ENCODE measurements at places on chromosomes 16 and 17.

DNA sequence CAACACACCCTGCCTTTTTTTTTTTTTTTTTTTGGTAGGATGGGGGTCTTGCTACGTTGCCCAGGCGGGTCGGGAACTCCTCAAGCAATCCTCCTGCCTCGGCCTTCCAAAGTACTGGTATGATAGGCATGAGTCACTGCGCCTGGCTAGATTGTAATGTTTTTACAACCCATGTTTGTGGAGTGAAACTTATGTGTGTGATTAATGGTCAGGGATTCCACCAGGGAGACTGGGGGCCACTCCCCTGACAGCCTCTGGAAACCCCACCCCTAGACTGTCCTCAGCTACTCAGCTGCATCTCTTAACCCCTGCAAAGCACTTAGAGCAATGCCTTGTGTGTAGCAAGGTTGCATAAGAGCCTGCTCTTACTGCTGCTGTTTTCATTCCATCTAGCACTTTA is 220.5 kb downstream of the PARN start:
- H3K27me3 ChIP-seq: no peaks in the 10 kb centered on the region
- no peak for DNase-seq
- H3K4me3 ChIP-seq: no peak overlapping the region
- H3K36me3 ChIP-seq: no peaks in the 10 kb centered on the region
- H3K4me1 ChIP-seq: peaks cover 2% of the 10 kb centered on the region

DNA sequence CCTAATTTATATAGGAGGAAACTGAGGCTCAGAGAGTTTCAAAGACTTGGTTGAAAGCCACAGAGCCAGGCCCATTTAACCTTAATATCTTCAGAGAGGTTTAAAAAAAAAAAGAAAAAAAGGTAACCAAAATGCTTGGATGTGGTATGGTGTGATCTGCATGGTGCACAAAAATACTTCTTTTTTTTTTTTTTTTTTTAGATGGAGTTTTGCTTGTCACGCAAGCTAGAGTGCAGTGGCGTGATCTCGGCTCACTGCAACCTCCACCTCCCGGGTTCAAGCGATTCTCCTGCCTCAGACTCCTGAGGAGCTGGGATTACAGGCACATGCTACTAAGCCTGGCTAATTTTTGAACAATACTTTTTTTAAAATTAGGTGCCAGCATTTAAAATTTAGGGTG is 101.8 kb downstream of the XYLT1 start:
- H3K4me3 ChIP-seq: peak overlapping the region; percentile 93
- H3K36me3 ChIP-seq: peaks cover 4% of the 10 kb centered on the region
- no peak for DNase-seq
- H3K27me3 ChIP-seq: no peaks in the 10 kb centered on the region
- H3K27ac ChIP-seq: peak overlapping the region; percentile 99
- peaks cover 97% of the 10 kb centered on the region for H3K4me1 ChIP-seq

DNA sequence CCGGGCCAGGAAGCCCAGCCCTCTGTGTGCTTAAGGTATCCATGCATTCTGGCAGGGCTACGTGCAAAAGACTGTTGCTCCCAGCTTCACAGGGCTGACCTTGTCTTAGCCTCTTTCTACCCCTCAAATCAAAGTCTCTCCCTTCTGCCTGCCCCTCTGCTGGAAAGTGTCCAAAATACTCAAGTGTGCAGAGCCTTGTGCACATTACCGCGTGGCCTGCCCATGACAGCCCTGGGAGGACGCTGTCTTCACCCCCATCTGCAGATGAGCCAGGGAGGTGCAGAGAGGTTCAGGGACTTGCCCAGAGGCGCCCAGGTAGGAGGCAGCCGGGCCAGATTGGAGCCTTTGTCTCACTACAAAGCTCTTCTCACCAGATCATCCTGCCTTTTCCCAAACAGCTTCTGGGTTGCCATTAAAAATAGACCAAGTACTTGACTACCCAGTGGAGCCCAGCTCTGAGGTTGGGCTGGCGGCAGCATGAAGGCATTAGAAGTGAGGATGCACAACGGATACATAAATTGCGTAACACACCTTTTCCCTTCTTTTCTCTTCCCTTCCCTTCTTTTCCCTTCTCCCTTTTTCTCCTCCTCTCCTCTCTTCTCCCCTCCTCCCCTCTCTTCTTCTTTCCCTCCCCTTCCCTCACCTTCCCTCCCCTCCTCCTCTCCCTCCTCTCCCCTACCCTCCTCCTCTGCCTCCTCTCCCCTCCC is 3.5 kb downstream of the CACNG4 start:
- H3K36me3 ChIP-seq: no peaks in the 10 kb centered on the region
- no peak for DNase-seq
- no peak overlapping the region for H3K27ac ChIP-seq
- peak overlapping the region; percentile 7 for H3K4me3 ChIP-seq
- peaks cover 8% of the 10 kb centered on the region for H3K4me1 ChIP-seq

DNA sequence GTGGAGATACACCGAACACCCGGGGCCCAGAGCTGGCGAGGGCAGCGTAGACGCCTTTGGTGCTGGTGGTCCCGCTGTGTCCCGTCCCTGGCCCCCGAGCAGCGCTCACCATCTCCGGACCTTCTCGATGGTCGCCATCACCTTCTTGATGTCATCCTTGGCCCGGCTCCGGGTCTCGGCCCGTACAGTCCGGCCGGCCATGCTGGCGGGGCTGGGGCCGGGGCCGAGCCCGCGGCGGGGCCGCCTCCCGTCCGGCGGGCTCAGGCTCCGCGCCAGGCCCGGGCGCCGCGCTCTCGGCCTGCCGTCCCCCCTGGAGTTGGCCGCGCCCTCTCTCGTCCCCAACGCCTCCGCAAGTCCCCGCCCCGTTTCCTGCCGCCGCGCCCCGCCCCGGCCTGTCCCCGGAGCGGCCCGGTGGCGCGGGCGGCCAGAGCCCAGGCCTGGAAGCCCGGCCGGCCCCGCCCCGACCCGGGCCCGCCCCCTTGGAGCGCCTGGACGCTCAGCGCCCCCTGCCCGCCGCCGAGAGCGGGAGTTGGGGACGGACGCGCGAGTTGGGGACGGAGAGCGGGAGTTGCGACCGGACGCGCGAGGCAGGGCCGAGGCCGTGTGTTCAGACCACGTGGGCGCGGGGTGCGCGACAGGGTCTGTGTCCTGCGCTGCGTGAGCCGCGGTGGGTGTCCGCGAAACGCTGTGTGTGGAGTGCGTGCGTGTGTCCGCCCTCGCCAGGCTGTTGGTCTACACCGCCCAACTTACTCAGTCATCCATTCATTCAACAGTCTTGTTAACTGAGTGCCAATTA is at the start of gene BCL7C:
BCL7C (minus strand) TSS at position 334 of the 796 bp plus-strand sequence; CDS start at position 201, 133 bp downstream.
- DNase-seq: peak; percentile 78
- H3K4me1 ChIP-seq: peaks cover 49% of the 10 kb centered on the region
- peak within 1 kb of the TSS; percentile 88 for H3K4me3 ChIP-seq

GRCh38 chr17:14699574-14700185 is 398.8 kb downstream of the HS3ST3B1 start:
- no peaks in the 10 kb centered on the region for H3K36me3 ChIP-seq
- H3K4me1 ChIP-seq: no peaks in the 10 kb centered on the region
- H3K27me3 ChIP-seq: peaks cover 14% of the 10 kb centered on the region
- H3K27ac ChIP-seq: peak overlapping the region; percentile 5

GRCh38 chr16:22053921-22054341 is 38.4 kb upstream of the VWA3A start:
- H3K4me1 ChIP-seq: peaks cover 13% of the 10 kb centered on the region
- H3K27ac ChIP-seq: no peak overlapping the region
- no peak overlapping the region for H3K4me3 ChIP-seq
- no peaks in the 10 kb centered on the region for H3K27me3 ChIP-seq

- H3K4me1 ChIP-seq: no peaks in the 10 kb centered on the region
- peaks cover 15% of the 10 kb centered on the region for H3K27me3 ChIP-seq
- no peak for DNase-seq
- H3K4me3 ChIP-seq: no peak overlapping the region
- no peaks in the 10 kb centered on the region for H3K36me3 ChIP-seq
These were observed 29.4 kb upstream of the PRKCA start for GRCh38 chr17:66272811-66273585.

GRCh38 chr17:49425004-49425286 is 10.3 kb upstream of the PHB1 start:
- H3K27me3 ChIP-seq: peaks cover 24% of the 10 kb centered on the region
- H3K27ac ChIP-seq: no peak overlapping the region
- no peaks in the 10 kb centered on the region for H3K4me1 ChIP-seq
- no peak for DNase-seq
- H3K4me3 ChIP-seq: no peak overlapping the region
- H3K36me3 ChIP-seq: peaks cover 8% of the 10 kb centered on the region

DNA sequence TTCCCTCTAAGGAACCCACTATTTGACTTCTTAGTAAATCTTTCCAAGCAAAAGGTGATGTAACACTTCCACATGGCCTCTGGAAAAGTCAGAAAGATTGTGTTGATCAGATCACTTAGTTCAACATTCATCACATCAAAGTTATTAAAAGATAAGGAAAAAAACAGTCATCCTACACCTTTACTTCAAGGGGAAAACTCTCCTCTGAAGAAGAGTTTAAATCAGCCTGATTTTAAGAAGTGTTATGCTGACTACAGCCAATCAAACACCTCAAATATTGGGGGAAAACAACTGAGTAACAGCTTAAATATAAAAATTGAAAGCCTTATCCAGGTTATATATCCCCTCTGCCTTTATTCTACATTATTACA is 19.6 kb upstream of the COPRS start:
- no peaks in the 10 kb centered on the region for H3K27me3 ChIP-seq
- H3K27ac ChIP-seq: no peak overlapping the region
- no peak for DNase-seq
- peaks cover 17% of the 10 kb centered on the region for H3K4me1 ChIP-seq
- H3K4me3 ChIP-seq: no peak overlapping the region
- H3K36me3 ChIP-seq: peaks cover 9% of the 10 kb centered on the region

GRCh38 chr16:2226245-2226793 is 2.9 kb downstream of the E4F1 start:
- no peak for DNase-seq
- H3K4me1 ChIP-seq: peaks cover 21% of the 10 kb centered on the region
- H3K36me3 ChIP-seq: peaks cover 11% of the 10 kb centered on the region
- H3K4me3 ChIP-seq: peak overlapping the region; percentile 55
- H3K27me3 ChIP-seq: no peaks in the 10 kb centered on the region
- no peak overlapping the region for H3K27ac ChIP-seq

DNA sequence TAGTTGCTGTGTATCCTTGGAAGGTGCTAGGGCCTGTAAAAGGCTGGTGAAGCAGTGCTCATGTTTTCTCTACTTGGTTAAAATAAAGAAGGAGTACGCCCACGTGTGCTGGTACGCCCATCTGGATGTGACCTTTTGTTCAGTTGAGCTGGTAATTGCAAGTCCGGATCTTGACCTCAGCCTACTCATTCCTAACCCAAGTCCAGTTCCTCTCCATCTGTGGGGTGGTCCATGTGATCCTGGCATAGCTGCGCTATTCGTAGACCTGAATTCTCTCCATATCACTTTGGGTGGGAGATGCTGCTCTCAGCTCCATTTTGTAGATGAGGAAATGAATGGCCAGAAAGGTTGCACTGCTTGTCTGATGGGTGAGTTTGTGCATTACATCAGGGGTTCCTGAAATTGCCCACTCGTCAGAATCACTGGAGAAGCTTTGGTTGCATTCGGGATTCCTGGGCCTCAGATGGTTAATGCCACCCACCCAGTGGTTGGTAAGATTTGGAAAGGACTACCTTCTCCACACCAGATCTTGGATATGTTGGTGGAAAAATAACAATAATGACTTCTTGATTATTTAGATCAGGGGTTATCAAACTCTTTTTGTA is 328.8 kb downstream of the CPPED1 start:
- no peak overlapping the region for H3K27ac ChIP-seq
- H3K4me1 ChIP-seq: peaks cover 5% of the 10 kb centered on the region
- no peaks in the 10 kb centered on the region for H3K27me3 ChIP-seq
- peaks cover 7% of the 10 kb centered on the region for H3K36me3 ChIP-seq
- DNase-seq: no peak

DNA sequence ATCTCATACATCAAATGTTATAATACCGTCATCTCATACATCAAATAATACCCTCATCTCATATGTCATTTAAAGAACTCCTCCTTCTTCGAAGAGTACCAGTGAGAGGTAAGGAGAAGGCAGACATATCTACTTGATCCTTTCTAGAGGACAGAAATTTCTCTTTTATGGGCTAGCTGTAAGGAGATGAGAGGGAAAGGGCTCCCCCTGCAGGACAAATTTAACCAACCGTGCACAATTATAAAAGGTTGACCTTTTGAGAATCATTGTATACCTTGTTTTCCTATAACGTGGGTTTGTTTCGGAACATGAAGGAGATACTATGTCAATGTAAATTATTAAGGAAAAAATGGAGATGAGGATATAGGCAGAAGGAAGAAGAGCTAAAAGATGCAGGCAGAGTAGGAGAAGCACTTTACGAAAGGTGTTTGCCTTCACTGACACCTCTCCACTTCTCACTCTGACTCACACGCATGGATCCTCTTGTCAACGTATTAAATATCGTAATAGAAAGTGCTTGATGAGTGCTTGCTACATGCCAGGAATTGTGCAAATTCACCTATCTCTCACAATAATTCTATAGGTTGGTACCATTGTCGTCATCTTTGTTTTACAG is 465.9 kb upstream of the ERCC4 start:
- H3K4me3 ChIP-seq: no peak overlapping the region
- no peak overlapping the region for H3K27ac ChIP-seq
- no peaks in the 10 kb centered on the region for H3K36me3 ChIP-seq

- H3K4me3 ChIP-seq: peak overlapping the region; percentile 68
- DNase-seq: no peak
- no peaks in the 10 kb centered on the region for H3K27me3 ChIP-seq
- no peak overlapping the region for H3K27ac ChIP-seq
These were observed 11.1 kb upstream of the ALDOA start for GRCh38 chr16:30054451-30054850.

DNA sequence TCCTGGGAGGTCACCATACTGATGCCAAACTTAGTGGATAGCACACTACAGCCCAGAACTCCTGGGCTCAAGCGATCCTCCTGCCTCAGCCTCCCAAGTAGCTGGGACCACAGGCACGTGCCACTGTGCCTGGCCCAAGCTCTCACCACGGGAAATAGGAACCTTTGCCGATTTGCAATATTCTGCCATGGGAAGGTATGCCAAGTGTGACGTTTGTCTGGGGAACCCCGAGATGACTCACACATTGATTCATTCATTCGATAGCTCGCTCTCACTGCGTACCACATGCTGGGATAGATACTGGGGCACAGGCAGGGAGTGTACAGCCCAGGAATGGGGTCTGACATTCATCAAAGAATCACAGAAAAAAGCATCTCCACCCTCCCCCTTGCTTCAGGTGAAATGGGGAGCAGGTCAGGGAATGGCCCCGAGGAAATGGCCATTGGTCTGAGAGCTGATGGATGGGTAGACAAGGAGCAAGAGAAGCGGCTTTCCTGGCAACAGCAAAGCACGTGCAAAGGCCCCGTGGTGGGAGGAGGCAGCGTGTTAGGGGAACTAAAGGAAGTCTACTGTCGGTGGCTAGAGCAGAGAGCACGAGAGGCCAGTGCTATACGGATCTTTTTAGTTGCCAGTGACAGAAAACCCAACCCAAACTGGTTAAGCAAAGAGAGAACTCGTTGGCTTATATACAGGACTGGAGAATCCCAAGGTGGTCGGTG is 44.1 kb downstream of the DNAH17 start:
- H3K27me3 ChIP-seq: peaks cover 19% of the 10 kb centered on the region
- no peak overlapping the region for H3K4me3 ChIP-seq
- no peaks in the 10 kb centered on the region for H3K36me3 ChIP-seq
- H3K4me1 ChIP-seq: no peaks in the 10 kb centered on the region

Measured in naive B cell (primary cell).